Stimulated activated naive CD8-positive, alpha-beta T cell treated with anti-CD3 and anti-CD28 coated beads, Interleukin-15, Interleukin-2, amounts not matched to agents 100 U/mL and 50 U/mL, for 24 hours (primary cell): ENCODE measurements at places on chromosomes 13 and 19.

- DNase-seq, result no peak
These were observed 22.1 kb downstream of the ZNF787 start for GRCh38 chr19:56098731-56099568.

- DNase-seq, result no peak
These were observed 3.4 kb downstream of the MEGF8 start for GRCh38 chr19:42328854-42329253.

- no peak for DNase-seq
These were observed 58.4 kb downstream of the SPRYD7 start for GRCh38 chr13:49877629-49878218.

GRCh38 chr13:41622432-41623429 is 165.4 kb downstream of the RGCC start:
- DNase-seq, result no peak

DNA sequence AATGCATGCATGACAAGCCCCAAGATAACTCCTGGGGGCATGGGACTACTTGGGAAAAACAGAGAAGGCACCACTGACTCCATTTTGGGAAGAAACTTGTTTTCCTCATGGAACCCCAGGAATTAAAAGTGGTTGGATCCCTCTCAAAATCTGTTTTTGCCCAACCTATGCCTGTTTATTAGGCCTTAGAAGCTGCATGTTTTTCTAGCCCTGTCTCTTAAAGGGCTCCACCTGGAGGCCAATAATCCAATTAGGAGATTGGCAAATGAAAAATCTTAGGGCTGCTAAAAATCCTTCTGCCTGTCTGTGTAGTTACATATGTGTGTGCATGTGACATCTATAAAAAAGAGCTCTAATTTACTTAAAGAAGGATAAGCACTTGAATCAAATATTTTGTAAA is 26.9 kb downstream of the MED4 start:
- DNase-seq, result no peak

DNA sequence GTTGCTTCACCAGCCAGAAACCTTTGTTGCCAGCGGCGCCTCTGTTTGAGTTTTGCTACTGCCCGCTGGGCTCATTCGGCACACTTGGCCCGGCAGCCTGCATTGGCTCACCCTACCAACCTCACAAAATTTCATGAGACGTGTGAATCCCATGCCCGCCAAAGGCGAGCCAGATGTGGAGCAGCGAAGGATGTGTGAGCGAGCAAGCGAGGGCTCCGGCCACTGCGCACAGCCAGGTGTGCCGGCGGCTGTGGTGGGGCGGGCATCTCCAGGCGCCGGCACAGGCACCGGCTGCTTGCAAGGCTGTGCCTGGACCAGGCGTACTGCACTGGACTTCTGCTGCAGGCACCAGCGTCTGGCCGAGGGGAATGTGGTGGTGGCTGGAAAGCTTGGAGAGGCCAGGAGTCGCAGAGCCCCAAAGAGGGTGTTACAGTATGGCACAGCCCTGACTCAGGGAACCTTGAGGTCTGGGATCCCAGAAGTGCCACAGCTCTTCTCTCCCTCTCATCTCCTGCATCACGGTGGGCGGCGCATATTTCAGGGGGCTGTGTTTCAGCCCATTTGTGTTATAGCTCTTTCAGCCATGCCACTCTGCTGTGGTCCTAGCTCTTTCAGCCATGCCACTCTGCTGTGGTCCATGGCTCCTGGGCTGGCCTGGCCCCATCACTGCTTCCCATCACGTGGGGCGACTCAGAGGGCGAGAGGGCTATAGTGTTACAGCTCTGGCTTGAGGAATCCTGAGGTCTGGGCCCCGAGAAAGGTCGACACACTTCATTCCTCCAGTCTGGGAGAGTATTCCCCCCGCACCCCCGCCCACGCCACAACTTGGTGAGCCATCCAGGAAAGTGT is 592.0 kb upstream of the SLITRK5 start:
- no peak for DNase-seq

GRCh38 chr13:34943436-34944273 is 1.6 kb downstream of the NBEA start:
- no peak for DNase-seq

GRCh38 chr19:13929956-13930355 is 8.3 kb downstream of the PODNL1 start:
- DNase-seq, result no peak

GRCh38 chr19:45769821-45770191 is 754 bp upstream of the SIX5 start:
- DNase-seq, result peak; percentile 50

- peak; percentile 35 for DNase-seq
These were observed 500 bp downstream of the AP3D1 start for GRCh38 chr19:2150794-2151338.
